Aorta (tissue), 5 donors: ENCODE measurements at places on chromosomes 12 and 14.
A peak's percentile ranks its signal among the peaks of the same experiment; 100 is the strongest.

DNA sequence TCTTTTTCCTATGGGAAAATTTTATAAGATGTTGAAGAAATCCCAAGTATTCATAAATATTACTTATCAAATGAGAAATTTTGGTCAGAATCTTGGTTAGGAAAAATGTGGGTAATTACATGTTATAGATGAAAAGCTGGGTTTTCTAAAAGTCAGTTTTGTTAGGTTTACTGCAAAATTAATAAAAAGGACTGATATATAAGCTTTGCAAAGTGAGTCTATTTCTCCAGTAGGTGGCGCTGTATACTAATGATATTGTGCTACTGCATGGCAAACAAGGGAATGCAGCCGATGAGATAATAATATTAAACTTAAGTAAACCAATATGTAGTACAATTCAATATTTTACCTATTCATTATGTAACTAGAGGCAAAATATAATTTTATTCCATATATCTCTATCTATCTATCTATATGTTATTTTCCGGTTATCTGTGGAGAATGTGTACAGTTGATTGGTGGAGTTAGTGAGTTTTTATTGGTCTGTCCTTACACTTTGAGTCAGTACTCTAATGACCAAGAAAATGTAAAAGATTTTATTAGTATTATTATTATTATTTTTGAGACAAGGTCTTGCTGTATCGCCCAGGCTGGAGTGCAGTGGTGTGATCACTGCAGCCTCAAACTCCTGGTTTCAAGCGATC is 32.9 kb downstream of the MIPOL1 start:
- no peak for DNase-seq

- no peak for DNase-seq
Measured at GRCh38 chr12:98371419-98371818, 144.0 kb upstream of the TMPO start.

DNA sequence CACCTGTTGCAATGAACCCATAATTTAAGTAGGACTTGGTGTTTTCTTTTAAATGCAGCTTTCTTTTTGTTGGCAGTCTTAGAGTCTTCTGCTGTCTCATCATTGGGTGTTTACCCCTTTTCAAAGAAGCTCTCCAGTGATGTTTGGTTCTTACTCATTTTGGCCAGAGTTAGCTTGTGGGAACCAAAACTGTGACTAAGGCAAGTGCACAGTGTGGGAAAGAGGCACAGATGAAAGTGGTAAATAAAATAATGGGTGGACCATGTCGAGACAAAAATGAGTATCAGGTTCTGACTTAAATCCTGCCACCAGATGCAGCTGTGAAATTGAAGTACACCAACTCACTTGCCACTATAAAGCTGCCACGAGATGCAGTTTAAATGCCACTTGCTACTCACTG is 615.4 kb upstream of the MIS18BP1 start:
- no peak for DNase-seq

DNA sequence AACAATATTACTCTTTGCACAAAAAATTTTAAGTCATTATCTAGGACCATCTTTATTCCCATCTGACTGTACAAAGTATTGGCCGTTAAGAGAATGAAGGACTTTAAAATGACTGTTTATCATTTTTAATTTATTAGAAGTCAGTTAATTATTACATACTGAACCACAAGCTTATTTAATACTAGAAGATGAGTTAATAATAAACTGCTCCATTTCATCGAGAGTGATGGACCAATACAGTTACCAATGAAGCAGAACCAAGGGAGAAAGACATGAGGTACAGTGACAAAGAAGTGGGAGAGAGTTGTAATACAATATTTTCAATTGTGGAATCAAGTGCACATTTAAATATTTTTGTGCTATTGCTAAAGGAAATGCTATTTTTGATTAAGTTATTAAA is 83.3 kb downstream of the PTPRO start:
- no peak for DNase-seq

GRCh38 chr12:64780132-64780530 is 20.9 kb upstream of the GNS start:
- DNase-seq, result no peak

- no peak for DNase-seq
Measured at GRCh38 chr14:102939820-102940561, 17.5 kb downstream of the AMN start.

DNA sequence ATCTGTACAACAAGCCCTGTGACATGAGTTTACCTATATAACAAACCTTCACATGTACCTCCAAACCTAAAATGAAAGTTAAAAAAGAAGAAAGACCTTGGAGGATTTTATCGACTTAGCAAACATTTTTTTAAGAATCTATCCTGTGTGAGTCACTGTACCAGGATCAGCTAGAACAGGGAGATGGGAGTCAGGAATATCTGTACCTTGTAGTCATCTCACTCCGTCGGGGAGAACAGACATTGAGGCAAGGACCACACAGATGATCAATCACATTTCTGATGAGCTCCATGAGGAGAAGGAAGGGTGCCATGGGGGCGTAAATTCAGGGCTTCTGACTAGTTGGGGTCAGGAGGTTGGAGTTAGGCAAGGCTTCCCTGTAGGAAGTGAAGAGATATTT is 310.6 kb downstream of the VRK1 start:
- DNase-seq, result no peak

GRCh38 chr14:22588526-22589095 is 413 bp downstream of the DAD1 start:
- no peak for DNase-seq

- DNase-seq, result no peak
Measured at GRCh38 chr12:5017638-5018348, 25.9 kb upstream of the KCNA5 start.

DNA sequence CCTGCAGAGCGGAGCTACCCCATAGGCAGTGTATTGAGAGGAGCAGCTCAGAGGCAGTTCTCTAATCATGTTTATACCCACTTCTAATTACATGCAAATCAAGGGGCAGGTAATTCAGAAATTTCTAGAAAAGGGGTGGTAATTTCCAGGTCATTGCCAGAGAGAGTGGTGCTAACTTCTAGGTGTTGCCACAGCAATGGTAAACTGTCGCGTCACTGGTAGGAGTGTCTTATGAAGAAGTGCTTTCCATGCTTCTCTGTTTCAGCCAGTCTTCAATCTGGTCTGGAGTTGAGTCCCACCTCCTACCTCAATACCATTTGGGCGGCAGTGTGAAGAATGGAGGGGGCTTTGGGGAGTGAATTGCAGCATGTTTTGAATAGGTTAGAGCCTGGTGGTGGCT is 8.5 kb upstream of the AMN1 start:
- no peak for DNase-seq

DNA sequence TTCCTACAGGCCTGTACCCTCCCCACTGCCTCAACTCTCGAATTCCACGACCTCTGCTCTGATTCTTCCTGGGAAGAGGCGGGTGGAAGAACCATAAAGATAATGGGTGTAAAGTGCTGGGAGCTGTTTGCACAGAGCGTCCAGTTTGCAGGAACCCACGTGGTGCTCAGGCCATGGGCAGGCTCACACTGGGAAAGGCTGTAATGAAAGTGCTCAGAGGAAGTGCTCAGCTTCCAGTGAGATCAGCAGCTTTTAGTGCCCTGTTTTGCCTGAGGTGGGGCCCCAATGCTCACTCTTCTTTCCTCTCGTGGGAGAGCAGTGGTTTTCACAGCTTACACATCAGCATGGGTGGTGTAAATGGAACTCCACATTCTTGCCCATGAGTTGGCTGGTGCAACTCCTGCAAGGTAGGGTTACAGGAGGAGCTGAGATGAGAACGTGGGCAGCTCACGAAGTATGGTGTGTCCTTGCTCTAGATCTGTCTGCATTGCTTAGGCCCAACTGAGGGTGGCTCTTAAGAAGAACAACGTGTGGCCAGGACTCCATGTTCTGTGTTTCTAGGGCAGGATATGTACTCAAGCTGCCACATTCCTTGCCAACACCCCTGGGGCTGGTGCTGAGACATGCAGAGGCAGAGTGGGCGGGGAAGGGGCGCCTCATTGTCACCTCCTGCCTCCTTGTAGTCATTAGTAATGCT is 2.9 kb downstream of the TMEM63C start:
- no peak for DNase-seq

DNA sequence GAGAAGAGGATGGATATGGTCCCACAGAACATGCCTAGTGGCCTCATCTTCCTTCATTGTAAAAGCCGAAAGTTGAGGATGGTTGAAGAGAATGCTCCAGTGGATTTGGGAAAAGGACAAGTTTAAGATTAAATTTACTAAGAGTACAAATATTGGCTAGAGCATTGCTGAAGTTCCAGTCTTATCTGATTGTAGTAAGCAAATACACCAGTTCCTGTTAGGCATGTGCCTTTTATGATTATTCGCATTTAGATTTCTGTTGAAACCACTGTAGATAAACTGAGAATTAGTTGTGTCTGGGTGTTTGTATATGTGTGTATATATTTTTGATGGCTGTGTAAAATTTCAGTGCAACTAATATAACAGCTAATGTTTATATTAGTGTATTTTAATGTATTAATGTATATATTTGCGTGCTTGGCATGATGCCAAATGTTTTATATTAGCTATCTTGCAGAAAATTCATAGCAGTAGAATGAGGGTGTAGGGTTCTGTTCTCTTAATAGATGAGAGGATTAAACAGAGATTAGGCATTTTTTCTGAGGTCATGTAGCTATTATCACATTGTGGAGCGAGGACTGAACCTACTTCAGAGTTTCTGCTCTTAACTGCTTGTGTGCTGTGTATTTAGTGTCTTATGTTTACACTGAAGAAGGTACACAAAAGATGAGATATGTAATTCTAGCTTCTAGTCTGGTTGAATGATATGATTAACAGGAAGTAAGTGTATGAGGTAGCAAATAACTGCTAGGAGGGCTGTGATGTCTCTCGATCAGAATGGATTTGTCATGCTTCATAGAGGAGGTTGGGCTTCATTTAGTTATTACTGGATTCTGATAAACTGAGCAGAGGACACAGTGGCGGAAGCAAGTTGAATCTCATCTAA is 21.1 kb downstream of the FKBP3 start:
- DNase-seq, result no peak

DNA sequence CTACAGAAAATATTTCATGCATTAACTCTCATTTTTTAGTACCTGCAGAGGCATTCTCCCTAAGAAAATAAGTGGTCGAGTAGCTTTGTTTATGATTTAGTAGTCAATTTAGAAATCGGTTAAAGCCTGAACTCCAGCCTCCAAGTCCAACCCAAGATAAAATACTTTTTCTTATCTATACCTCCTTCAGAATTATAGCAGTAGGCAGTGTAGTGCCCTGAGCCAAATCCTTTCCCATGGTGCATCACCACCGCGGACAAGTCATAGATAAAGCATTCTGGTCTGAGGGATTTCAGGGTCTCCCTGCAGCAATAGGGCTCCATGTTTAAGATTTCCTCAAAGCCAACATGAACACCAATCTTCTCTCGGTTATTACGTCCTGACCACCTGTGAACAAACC is 30.5 kb downstream of the USP44 start:
- no peak for DNase-seq

- DNase-seq, result no peak
Measured at GRCh38 chr12:58415716-58416115, 474.3 kb downstream of the ATP23 start.

DNA sequence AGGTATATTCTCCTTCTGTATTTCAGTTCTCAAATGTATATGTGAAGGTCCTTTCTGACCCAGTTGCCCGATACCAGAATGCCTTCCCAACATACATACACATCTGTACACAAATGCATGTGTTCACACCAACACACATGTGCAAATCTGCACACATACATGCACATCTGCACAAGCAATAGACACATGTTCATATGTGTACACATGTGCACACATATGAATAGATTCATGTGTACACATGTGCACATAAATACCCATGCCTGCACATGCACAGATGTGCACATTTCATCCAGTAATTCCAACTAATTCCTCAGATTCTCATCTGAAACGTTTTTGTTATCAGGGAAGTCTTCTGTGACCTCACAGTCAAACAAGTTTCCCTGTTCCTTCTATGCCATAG is 933.6 kb downstream of the NRXN3 start:
- no peak for DNase-seq

GRCh38 chr14:100416081-100416680 is 93.0 kb downstream of the SLC25A47 start:
- no peak for DNase-seq

GRCh38 chr14:24337144-24337823 is 2.4 kb upstream of the ADCY4 start:
- no peak for DNase-seq

- DNase-seq, result no peak
Measured at GRCh38 chr12:78088391-78088832, 257.7 kb downstream of the NAV3 start.

DNA sequence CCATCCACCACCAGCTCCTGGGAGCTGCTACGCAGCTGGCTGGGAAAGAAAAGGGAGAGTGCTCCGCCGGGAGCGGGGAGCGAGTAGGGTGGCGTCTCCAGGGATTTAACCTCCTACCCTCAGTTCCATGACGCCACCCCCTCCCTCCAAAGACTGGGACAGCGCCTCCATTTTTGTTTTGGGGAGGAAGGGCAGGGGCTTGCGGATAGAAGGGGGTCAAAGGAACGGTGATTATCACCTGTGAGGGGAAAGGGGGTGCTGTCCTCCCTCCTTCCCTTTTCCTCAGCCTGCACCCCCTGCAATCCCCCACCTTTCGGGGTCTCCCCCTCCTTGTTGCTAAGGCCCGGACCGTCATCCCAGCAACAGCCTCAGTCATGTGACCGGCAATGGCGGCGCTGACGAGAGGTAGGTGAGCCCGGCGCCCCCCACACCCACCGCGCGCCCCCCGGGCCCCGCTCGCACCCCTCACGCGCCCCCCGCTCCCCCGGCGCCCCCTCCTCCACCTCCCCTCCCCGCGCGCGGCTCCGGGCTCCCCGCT is at the start of gene DTX3:
Gene DTX3, plus strand, starts transcription at position 371 of the 538 bp plus-strand sequence. CDS start 1,694 bp downstream, outside the sequence.
- DNase-seq, result peak; percentile 65

DNA sequence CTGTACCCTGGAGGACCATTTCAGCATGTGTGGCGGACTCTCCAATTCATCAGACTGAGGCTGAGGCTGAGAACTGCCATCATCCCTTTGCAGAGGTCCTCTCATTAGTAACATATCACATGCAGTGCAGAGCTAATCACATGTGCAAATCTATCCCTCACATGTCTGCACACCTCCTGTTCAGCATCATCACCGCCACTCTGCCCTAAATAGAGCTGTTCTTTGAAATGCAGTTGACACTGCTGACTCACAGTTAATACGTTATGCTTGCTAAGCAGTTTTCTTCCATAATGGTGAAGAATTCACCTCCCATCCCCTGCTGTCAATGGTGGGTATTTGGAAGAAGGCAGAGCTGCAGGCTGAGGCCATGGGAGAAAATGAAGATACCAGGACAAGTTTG is 85.0 kb upstream of the ANO2 start:
- DNase-seq, result no peak
